ENCODE measurements at places on chromosomes 5 and 9.
A peak's percentile ranks its signal among the peaks of the same experiment; 100 is the strongest.

- no peak for DNase-seq
Measured at GRCh38 chr5:6419340-6419852, 29.3 kb upstream of the UBE2QL1 start.

DNA sequence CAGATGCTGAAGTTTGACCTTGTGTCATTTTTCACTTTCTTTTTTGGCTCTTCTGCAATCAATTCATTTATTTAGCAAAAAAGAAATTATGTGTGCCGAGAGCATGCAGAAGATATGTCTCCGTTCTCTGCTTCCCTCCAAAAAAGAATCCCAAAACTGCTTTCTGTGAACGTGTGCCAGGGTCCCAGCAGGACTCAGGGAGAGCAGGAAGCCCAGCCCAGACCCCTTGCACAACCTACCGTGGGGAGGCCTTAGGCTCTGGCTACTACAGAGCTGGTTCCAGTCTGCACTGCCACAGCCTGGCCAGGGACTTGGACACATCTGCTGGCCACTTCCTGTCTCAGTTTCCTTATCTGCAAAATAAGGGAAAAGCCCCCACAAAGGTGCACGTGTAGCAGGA is 2.4 kb downstream of the FGFR4 start:
- DNase-seq = no peak

GRCh38 chr5:57727591-57727990 is 245.0 kb upstream of the ACTBL2 start:
- no peak for DNase-seq

- DNase-seq = peak; percentile 63
Measured at GRCh38 chr5:148457183-148457620, 73.4 kb downstream of the FBXO38 start.

- peak; percentile 55 for DNase-seq
Measured at GRCh38 chr5:140806834-140807775, at the start of gene PCDHA4. PCDHA4 (plus strand) TSS chr5:140807068.

DNA sequence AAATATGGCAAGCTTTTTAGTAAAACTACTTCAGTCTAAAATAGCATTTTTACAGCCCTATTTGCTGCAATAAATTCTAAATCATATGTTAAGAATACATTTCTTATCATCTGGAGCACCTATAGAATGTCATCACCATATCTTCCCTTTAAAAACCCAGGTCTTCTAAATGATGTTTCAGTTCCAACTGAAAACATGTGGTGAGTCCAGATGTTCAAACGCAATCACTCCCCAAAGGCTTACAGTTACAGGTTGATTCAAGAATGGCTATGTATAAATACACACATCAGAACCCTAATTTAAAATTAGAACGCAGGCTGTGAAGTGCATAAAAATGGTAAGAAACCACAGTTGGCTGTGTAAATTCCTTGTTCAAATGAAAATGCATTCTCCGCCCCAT is 796.3 kb downstream of the MAT2B start:
- no peak for DNase-seq

DNA sequence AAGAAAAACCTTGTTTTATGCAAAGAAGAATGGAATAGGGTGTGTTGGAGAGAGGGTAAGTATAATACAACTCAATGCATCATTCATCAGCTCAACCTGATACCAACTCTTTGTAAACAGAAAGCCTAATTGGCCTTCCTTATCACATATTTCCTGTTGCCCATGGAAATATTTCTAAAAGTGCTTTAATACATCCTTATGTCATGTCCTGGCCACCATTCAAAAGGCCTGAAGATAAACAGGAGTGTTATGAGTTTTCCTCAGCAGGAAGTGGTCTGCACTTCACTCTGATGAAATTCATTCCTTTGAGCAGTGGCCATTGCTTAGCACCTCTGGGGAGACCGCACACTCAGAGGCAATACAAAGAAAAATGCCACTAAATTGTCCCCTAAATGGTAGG is 511.2 kb downstream of the SEMA5A start:
- DNase-seq = no peak

- DNase-seq = no peak
Measured at GRCh38 chr5:120767178-120767820, 303.2 kb downstream of the PRR16 start.

GRCh38 chr9:68492806-68493205 is 47.9 kb downstream of the TMEM252 start:
- DNase-seq = no peak

DNA sequence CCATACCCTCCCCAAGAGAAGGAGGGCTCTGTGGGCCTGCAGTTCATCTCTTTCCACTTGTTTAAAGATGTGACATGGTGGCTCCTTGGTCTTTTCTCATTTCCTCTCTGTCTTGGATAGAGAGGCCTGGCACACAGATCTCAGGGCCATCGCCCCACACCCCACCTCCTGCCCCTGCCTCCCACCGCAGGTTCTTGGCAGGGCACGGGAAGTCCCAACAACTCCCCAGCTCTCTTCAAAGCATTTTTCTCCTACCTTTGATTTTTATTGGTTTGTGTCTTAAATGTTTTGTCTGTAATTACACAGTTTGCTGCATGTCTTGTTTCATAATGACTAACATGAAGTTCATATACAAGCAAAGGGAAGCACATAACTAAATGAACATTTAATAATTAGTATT is 178.5 kb upstream of the MSX2 start:
- DNase-seq = no peak

- no peak for DNase-seq
Measured at GRCh38 chr5:146448783-146449519, 1.8 kb downstream of the TCERG1 start.

- DNase-seq = peak; percentile 41
Measured at GRCh38 chr5:131810510-131811249, 13.9 kb upstream of the FNIP1 start.

DNA sequence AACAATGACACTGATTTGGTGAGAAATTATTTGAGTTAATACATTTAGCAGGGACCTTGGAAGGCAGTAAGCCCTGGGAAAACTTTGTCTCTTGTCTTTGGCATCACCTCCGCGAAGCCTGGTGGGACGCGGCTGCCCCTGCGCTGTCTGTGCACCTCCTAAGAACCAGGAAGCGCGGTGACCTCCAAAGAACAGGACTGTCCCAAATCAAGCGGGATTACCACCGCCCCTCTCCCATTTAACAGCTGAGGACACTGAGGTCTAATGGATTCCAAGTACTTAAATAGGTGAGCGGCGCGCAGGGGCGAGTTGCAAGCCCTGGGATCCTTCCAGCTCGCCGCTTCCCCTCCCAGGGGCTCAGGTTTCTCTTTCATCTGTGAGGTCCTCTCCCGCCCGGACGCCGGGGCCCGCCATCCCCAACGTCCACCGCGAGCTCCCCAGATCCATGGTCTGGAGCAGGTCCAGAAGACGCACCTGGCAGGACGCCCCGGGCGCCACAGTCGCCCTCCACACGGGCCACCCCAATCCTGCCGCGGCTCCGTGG is 432 bp downstream of the STARD4 start:
- DNase-seq = no peak
